ENCODE measurements at places on chromosomes 7 and 10.
A peak's percentile ranks its signal among the peaks of the same experiment; 100 is the strongest.

DNA sequence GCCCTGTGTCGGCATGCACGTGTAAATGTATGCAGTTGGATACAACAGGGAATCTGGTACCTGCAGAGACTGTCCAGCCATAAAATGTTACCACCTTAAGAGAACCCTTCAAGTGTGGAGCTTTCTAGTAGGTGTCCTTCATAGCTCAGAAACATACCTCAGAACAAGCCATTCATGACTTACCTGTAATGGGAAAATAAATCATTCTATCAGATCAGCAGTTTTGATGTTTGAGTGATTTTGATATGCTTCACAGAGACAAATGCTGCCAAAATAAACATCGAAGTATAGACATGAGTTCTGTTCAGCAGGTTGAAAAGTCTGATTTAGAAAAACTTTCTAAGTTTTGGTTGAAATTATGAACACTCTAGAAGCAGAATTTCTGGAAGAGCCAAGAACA, 33.5 kb upstream of the UMAD1 start:
- no peak for DNase-seq

DNA sequence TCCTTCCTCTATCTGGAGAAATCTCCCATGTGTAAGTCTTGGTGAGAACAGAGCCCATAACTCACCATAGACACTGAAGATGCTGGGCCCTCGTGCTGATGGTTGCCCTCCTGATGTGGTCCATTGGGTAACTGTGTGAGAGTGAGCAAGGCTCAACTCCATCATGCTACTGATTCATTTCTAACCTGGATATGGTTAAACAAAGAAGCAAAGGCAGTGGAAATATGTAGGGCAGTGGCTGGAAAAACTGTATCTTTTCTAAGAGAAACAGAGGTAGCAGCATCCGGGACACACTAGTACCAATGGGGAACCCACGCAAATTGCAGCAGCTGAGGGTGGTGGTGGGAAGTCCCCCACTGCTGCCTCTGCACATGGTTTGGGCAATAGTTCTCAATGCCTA, 221.7 kb downstream of the KLF6 start:
- no peak for DNase-seq

GRCh38 chr10:117398029-117398428, 22.8 kb upstream of the PDZD8 start:
- DNase-seq, result no peak

DNA sequence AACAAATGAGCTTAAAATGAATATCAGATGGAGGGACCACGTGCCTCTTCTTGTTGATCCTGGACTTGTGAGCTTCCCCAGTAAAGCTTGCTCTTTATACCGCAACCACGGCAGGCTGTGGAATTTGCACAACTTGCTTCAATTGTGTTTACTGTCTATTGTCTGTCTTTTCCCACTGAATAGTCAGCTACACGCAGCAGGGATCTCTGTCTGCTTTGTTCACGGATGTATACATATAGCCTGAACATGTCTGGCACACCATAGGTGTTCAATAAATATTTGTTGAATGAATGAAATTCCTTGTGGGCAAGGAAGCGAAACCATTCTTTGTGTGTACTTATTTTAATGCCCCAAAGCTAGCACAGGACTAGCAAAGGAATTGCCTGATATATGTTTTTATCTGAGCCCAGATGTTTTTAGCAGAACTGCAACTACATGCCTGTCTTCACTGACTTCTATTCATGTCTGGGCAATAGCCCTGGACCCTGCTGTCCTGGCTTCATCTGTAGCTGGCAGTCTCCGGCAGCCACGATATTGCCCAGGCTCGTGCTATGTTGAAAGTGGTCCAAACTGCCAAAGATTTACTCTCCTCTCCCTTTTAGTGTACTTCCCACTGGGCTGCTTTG, 29.9 kb upstream of the IFRD1 start:
- peak; percentile 33 for DNase-seq

GRCh38 chr7:111264111-111264868, 173.4 kb downstream of the LRRN3 start:
- DNase-seq, result no peak

DNA sequence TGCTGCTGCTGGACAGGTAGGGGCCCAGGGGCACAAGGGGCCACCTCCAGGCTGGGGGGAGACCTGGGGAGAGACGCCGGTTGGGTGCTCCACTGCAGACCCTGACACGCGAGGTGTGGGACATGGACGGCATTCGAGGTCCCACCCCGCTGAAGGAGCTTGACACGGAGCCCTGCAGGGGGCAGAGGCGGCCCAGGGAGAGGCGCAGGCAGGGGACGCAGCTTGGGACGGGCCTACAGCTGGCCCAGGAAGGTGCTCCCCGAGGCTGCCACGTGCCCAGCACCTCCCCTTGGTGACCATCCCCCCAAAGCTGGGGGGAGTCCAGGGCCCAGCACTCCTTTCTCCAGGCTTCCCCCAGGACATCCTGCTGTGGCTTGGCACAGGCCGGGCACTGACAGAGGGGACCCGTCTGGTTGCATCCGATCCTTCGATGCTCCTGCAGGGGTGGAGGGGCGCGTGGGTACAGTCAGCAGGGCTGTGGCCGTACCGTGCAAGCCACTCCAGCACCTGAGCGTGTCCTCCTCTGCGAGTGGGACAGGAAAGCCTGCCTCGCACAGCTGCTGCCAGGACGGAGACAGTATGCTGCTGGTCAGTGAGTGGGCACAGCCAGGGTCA, 174.4 kb downstream of the ELFN1 start:
- DNase-seq, result no peak

DNA sequence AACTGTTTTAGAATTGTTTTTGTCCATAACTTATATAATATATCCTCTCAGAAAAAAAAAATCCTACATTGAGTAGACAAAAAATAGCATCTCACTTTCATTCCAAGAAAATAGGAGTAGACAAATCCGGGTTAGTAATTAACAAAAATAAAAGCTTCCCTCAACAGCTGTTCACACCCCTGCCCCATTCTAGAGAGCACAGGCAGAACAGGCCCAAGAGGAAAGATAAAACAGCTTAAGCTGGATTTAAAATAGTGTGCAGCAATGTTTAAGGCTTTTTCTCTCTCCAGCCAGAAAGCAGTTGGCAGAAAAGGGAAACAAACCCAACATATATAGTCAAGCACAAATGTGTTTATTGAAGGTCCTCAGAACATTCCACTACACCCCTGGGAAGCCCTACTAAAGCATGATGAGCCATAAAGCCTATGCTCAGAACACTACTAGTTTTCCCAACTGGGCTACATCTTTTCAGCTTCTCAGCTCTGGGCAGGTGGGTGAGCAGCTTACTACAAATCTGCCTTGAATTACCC, 189.9 kb downstream of the MTERF1 start:
- DNase-seq, result no peak

DNA sequence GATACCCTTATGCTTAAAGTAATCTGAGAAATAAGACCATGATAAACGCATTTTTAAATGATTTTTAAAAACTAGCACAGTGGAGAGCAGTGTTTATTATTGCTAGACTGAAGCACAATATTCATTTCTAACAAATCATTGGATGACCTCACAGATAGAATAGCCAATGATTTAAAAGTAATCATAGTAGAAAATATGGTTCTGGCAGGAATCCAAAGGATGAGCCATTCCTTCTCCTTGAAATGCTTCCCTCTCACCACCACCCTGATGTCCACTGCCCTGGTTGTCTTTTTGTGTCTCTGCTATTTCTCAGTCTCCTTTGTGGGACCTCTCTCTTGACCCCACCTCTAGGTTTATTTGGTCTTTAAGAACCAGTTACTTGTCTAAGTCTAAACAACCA, 64.9 kb downstream of the PRKG1 start:
- peak; percentile 38 for DNase-seq

DNA sequence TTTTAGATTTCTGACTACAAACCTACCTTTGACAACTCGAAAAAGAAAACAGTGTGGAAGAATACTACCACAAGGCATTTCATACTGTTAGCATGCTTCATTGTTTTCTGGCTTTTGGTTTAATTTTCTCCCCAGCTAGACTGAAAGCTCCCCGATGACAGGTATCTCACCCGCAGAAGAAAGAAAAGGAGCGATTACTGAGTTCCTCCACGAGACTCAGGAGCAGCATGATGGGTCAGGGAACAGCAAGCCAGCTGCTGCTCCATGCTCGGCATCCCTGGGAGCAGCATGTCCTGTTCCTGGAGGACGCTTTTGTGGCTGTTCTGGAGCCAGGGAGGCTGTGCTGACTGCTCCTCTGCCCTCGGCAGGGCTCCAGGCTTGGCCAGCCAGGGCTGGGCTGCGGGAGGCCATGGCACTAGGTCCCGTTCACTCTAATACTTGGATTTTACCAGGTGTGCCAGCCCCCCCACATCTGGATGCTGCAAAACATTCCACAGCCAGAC, 133.4 kb downstream of the PRKAG2 start:
- no peak for DNase-seq

DNA sequence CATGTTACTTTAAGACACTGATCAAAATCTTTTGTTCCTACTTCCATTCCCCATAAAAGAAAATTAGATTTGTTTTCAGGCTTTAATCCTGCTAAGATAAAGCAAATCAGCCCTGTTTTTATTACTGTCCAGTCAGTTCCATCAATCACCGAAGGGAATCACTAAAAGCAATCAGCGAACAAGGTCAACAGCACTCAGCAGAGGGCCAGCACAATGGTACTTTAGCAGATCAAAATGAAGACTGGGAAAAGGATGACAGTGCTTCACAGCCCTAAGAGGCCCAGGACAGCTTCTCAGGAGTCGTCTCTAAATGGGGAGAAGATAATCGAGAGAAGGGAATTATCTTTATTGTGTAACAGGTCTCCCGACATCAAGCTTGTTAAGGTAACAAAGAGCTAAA, 32.7 kb downstream of the SEM1 start:
- no peak for DNase-seq

DNA sequence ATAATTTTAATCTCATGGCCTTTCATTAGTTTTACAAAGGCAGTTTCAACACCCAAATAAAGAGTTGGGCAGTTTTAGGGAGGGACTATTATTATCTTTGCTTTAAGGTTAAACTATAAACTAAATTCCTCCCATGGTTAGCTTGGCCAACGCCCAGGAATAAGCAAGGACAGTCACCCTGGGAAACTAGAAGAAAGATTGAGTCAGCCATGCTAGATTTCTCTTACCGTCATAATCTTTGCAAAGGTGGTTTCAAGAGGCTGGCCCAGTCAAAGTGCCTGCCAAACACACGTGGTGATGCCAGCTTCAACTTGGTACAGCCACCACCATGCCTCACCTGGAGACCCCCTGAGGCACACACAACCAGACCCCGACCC, 317.4 kb upstream of the SP8 start:
- DNase-seq, result no peak

DNA sequence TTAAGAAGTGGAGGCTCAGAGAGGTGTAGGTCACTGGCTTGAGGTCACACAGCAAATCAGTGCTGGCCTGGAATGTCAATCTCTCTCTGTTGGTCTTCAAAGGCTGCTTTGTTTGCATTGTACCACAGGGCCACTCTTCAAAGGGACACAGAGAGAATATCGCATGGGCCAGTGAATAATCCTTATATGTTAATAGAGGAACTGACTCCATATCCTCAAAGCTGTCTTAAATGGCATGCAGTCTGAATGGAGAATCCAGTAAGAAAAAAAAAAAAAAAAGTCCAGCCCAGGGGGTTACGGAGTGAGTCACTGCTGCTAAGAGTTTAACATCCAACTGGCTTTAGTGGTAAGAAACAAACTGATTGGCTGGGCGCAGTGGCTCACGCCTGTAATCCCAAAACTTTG, 54.1 kb downstream of the NRAP start:
- peak; percentile 31 for DNase-seq

DNA sequence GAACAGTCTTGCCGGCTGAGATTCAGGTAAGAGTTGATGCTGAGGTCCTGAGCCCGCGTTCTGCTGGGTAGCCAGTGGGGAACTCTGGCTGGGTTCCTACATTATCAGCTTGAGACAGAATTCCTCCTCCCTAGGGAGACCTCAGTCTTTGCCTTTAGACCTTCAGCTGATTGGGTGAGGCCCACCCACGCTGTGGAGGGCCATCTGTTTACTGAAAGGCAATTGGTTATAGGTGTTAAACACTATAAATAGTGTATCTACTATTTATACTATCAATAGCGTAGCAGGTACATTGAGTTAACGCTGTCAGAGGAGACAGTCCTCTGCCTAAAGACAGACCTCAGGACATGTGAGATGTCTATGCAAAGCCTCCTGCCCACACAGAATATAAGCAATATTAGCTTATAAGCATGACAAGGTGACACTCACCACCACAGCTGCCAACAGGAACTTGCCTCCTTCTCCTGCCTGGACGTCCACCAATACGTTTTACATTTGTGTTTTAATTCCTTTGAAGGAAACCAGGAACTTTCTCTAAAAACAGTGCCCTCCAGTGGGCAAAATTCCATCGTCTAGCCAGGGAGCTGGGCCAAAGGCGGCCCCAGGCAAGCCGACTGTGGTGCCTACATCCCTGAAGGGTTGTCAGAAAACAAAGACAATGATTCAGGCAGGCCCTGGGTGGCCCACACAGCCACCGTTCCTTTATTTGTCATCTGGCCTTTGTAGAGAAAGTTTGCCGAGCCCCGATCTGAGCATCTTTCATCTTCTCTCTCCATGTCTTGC, 58.8 kb downstream of the INSIG1 start:
- DNase-seq, result peak; percentile 25

GRCh38 chr7:15504351-15504750, 57.5 kb downstream of the AGMO start:
- DNase-seq, result no peak

DNA sequence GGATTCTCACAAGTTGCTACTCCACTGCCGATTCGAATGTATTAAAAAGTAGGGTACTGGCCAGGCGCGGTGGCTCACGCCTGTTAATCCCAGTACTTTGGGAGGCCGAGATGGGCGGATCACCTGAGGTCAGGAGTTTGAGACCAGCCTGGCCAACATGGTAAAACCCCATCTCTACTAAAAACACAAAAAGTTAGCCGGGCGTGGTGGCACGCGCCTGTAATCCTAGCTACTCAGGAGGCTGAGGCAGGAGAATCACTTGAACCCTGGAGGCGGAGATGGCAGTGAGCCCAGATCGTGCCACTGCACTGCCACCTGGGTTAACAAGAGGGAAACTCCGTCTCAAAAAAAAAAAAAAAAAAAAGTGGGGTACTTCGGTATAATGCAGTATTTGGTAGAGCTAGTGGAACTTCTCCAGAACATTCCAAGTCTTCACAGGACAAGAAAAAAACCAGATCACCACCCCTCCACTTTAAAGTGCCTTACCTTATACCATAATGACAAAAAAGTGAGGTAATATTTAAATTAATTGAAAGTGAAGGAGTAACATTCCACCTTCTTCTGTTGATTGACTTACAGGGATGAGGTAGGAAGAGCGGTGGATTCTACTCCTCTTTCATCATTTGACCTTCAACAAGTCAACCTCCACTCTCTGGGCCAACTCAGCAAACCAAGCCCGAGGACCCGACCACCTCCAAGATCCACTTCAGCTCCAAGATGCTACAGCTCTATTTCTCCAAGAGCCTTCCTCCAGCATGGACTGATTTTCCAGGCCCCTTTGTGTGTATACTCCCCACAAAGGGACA, 2.0 kb downstream of the BAZ1B start:
- DNase-seq, result peak; percentile 2

GRCh38 chr7:118217210-118217619, 7.3 kb upstream of the ANKRD7 start:
- DNase-seq, result no peak

GRCh38 chr7:89247207-89247606, 451.7 kb upstream of the TEX47 start:
- DNase-seq, result no peak

GRCh38 chr7:104643587-104644217, 315.3 kb downstream of the LHFPL3 start:
- DNase-seq, result peak; percentile 7

All from fibroblast of skin of back (primary cell).